ENCODE measurements at places on chromosomes 2 and 18. TPM values are rescaled to one million over a fixed set of nuclear protein-coding genes. Genes with fewer than 3 reads are reported as not detected.
A peak's percentile ranks its signal among the peaks of the same experiment; 100 is the strongest.

DNA sequence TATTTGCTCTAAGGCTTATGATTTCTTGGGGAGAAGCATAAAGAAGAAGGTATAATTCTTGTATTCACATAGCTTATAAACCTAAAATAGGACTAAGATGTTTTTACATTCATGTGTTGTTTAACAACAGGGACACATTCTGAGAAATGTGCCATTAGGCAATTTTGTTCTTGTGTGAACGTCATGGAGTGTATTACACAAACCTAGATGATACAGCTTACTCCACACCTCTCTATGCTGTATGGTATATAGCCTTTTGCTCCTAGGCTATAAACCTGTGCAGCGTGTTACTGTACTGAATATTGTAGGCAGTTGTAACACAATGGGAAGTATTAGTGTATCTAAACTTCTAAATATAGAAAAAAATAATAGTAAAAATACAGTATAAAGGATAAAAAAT is 92.1 kb downstream of the PHLPP1 start:
- DNase-seq = peak; percentile 86
- no peaks in the 10 kb centered on the region for H3K36me3 ChIP-seq
- H3K4me3 ChIP-seq = no peak overlapping the region
- H3K27me3 ChIP-seq = no peaks in the 10 kb centered on the region
- peaks cover 8% of the 10 kb centered on the region for H3K4me1 ChIP-seq
- peak overlapping the region; percentile 40 for H3K27ac ChIP-seq

GRCh38 chr2:236309669-236310029 is 45.4 kb upstream of the ASB18 start:
- H3K27ac ChIP-seq = no peak overlapping the region
- no peak for DNase-seq
- no peaks in the 10 kb centered on the region for H3K4me1 ChIP-seq
- H3K4me3 ChIP-seq = no peak overlapping the region
- H3K27me3 ChIP-seq = no peaks in the 10 kb centered on the region
- no peaks in the 10 kb centered on the region for H3K36me3 ChIP-seq

DNA sequence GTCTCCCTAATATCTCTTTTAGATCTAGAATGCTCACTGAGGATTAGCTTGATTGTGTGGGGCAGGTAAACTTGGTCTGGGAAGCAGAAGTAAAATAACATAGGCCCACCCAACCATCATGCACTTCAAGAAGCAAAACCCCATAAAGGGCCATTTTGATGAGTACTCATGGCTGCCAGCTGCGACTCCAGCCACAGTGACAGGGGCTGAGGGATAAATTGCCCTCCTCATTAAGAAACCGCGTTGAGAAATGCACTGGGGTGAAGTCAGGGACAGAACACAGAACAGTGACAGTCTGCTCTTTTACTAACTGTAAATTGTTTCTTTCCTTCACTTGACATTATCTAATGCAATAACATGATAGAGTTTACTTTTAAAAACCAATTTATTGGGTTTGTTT is 60.2 kb downstream of the RND3 start:
- no peak overlapping the region for H3K4me3 ChIP-seq
- H3K27ac ChIP-seq = no peak overlapping the region

The SIX3 gene
- not detected for polyA plus RNA-seq

- no peak overlapping the region for H3K4me3 ChIP-seq
- no peaks in the 10 kb centered on the region for H3K36me3 ChIP-seq
- no peak overlapping the region for H3K27ac ChIP-seq
- no peak for DNase-seq
- H3K4me1 ChIP-seq = no peaks in the 10 kb centered on the region
Measured at GRCh38 chr2:211181626-211182025, 625.2 kb downstream of the CPS1 start.

GRCh38 chr2:44813165-44813564 is 128.3 kb upstream of the SIX3 start:
- DNase-seq = no peak
- H3K27ac ChIP-seq = no peak overlapping the region
- no peak overlapping the region for H3K4me3 ChIP-seq
- no peaks in the 10 kb centered on the region for H3K36me3 ChIP-seq
- H3K4me1 ChIP-seq = no peaks in the 10 kb centered on the region
- H3K27me3 ChIP-seq = peaks cover 15% of the 10 kb centered on the region

DNA sequence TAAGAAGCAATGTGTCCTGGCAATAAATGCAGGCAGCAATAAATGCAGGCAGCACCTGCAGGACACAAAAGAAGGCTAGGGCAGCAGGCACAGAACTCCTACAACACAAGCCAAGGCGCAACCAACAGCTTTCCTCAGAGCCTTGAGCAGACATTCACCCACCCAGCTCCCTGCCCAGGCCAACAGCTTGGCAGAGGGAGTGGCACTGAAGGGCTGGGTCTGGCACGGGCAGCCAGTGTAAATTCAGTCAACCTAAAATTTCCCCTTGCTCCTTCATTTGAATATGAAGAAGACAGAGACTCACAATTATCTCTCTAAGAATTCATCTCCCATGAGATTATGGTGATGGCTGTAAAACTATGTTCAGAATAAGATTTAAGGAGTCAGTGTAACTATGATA is 35.4 kb downstream of the AAK1 start:
- H3K4me3 ChIP-seq = no peak overlapping the region
- no peaks in the 10 kb centered on the region for H3K36me3 ChIP-seq
- DNase-seq = no peak
- H3K27me3 ChIP-seq = no peaks in the 10 kb centered on the region
- H3K4me1 ChIP-seq = peaks cover 19% of the 10 kb centered on the region
- H3K27ac ChIP-seq = no peak overlapping the region

GRCh38 chr18:23585897-23586248 is 433 bp downstream of the NPC1 start:
- no peak for DNase-seq
- H3K27ac ChIP-seq = peak overlapping the region; percentile 100
- peak overlapping the region; percentile 83 for H3K4me3 ChIP-seq
- no peaks in the 10 kb centered on the region for H3K27me3 ChIP-seq

DNA sequence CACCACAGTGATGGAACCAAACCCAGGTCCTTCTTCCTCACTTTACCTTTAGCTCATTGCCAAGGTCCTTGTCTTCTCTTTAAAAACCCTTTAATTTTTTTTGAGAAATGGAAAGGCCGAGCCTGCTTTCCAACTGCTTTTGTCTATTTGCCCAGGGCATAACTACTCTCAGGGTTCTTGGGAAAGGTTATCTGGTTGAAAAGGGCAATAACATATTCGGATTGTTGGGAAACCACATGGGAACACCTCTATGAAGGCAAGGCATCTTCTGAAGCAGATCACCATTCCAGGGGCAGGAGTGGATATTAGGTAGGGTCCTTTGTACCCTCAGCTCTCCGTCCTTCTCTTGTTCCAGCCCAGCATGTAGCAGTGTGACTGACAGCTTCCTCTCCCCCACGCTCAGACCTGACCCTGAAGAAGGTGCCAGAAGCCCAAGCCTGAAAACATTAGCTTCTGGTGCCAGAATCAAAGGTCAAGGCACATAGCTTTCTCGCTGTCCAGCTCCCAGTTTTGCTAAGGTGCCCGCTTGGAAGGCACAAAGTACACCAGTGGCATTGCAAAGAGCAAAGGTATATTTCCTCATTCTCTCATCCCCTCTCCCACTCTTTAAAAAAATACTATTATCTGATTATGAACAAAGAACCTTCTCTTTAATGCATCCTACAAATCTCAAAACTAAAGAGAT is 123.2 kb upstream of the LINC00305 start:
- H3K4me3 ChIP-seq = no peak overlapping the region
- H3K27ac ChIP-seq = no peak overlapping the region
- DNase-seq = no peak
- no peaks in the 10 kb centered on the region for H3K36me3 ChIP-seq

The PCARE gene
- polyA plus RNA-seq = not detected

The POU3F3 gene
- polyA plus RNA-seq = not detected

The CCL20 gene
- polyA plus RNA-seq = 0.47 TPM

The RALBP1 gene
- 32.8 TPM for polyA plus RNA-seq

- no peaks in the 10 kb centered on the region for H3K36me3 ChIP-seq
- H3K4me1 ChIP-seq = no peaks in the 10 kb centered on the region
- no peak for DNase-seq
- H3K4me3 ChIP-seq = no peak overlapping the region
- no peaks in the 10 kb centered on the region for H3K27me3 ChIP-seq
Measured at GRCh38 chr18:57984490-57985115, 59.4 kb upstream of the NEDD4L start.

The GAL3ST2 gene
- polyA plus RNA-seq = not detected

DNA sequence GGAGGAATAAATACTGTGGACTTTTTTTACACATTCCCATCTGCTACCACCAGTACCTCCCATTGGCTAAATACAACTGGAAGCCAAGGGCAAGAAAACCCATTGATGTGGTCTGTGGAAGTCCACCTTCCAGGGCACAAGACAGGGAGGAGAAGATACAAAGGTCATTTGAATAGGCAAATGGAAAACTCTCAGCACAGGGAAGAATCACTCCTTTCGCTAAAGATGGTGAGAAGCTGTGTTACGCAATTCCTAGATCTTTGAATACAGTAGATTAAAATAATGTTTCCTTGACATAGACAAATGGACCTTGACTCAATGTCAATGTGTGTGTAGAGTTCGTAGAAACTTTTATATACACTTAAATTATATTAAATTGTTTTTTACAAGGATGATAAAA is 70.9 kb upstream of the ERBB4 start:
- no peaks in the 10 kb centered on the region for H3K4me1 ChIP-seq
- no peaks in the 10 kb centered on the region for H3K36me3 ChIP-seq
- DNase-seq = no peak
- H3K4me3 ChIP-seq = no peak overlapping the region
- no peak overlapping the region for H3K27ac ChIP-seq

The KCNE4 gene
- polyA plus RNA-seq = not detected

DNA sequence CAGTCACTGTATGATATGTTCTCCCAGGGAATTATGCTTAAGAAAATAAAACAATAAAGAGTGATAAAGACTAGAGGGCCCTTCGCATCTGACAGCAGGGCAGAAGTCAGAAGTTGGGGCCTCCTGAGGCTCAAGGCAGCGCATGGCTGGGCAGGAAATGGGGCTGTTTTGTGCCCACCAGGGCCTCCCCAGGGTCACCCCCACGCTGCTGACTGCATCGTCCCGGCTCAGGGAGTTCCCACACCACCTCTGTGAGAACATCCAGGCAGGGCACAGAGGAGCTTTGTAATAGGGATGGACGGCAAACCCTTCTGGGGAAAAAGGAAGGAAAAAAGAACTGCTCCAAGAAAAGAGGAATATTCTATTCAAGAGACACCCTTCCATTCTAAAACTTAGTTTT is 41.2 kb downstream of the PAX3 start:
- no peak for DNase-seq
- H3K4me3 ChIP-seq = no peak overlapping the region
- H3K36me3 ChIP-seq = no peaks in the 10 kb centered on the region
- peaks cover 3% of the 10 kb centered on the region for H3K27me3 ChIP-seq
- no peak overlapping the region for H3K27ac ChIP-seq
- no peaks in the 10 kb centered on the region for H3K4me1 ChIP-seq

- H3K27ac ChIP-seq = no peak overlapping the region
- peaks cover 7% of the 10 kb centered on the region for H3K36me3 ChIP-seq
- no peak for DNase-seq
- H3K4me1 ChIP-seq = no peaks in the 10 kb centered on the region
- no peaks in the 10 kb centered on the region for H3K27me3 ChIP-seq
- H3K4me3 ChIP-seq = no peak overlapping the region
Measured at GRCh38 chr2:45382744-45383143, 228.3 kb downstream of the SRBD1 start.

- no peaks in the 10 kb centered on the region for H3K4me1 ChIP-seq
- no peak overlapping the region for H3K4me3 ChIP-seq
- peaks cover 61% of the 10 kb centered on the region for H3K36me3 ChIP-seq
Measured at GRCh38 chr2:75666911-75667310, 20.3 kb downstream of the MRPL19 start.

DNA sequence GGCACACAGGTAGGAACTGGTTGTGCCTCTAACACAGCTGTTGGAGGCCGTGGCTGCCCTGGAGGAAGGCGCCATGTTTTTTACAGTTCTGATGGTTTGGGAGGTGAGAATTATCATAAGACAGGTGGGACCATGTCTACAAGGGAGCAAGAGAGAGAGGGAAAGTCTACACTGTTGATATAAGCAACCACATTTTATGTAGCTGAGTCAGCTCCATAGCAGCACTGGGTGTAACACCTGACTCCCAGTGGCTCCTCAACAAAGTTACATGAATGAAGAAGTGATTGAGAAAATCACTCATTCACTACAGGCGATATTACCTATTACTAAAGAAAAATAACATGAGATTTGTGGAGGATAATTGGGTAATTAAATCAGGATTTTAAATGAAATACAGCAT is 41.3 kb upstream of the ACAA2 start:
- no peaks in the 10 kb centered on the region for H3K36me3 ChIP-seq
- no peak overlapping the region for H3K27ac ChIP-seq
- no peaks in the 10 kb centered on the region for H3K27me3 ChIP-seq

- H3K4me1 ChIP-seq = no peaks in the 10 kb centered on the region
- no peak overlapping the region for H3K27ac ChIP-seq
- H3K27me3 ChIP-seq = no peaks in the 10 kb centered on the region
- no peak for DNase-seq
- no peak overlapping the region for H3K4me3 ChIP-seq
Measured at GRCh38 chr2:237326266-237327171, 87.4 kb downstream of the COL6A3 start.

The YIPF4 gene
- 20.0 TPM for polyA plus RNA-seq

The PLCL1 gene
- 1.4 TPM for polyA plus RNA-seq

DNA sequence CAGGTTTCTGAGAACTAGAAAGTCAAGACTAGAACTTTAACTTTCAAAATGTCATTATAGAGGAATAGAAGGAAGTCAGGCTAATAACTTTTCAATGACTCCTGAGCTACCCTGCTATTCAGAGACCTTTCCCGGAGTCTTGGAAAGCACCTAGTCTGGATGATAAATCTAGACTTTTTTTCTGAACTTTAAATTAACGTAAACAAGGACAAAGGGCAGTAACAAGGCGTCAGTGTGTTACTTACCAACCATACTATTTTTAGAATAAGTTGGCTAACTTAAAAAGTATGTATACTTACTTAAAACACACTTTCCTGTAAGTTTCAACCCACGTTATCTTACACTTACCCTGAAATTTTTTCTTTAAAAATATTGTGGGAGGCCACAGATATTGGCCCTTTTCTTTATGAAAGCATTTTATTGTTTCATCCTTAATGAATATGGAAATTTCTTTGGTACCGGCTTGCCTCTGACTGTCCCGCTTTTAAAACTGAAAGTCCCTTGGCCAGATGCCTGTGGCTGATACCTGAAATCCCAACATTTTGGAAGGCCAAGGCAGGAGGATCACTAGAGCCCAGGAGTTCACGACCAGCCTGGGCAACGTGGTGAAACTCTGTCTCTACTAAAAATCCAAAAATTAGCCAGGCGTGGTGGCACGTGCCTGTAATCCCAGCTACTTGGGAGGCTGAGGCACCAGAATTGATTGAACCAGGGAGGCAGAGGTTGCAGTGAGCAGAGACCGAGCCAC is 9.7 kb downstream of the PMAIP1 start:
- H3K27ac ChIP-seq = no peak overlapping the region
- no peaks in the 10 kb centered on the region for H3K27me3 ChIP-seq
- peaks cover 56% of the 10 kb centered on the region for H3K4me1 ChIP-seq
- no peaks in the 10 kb centered on the region for H3K36me3 ChIP-seq
- DNase-seq = no peak

The IL36B gene
- not detected for polyA plus RNA-seq

The TDRD15 gene
- polyA plus RNA-seq = not detected

The COX7A2L gene
- polyA plus RNA-seq = 144 TPM
